Memory B cell (primary cell): ENCODE measurements at places on chromosomes 13 and 19.

DNA sequence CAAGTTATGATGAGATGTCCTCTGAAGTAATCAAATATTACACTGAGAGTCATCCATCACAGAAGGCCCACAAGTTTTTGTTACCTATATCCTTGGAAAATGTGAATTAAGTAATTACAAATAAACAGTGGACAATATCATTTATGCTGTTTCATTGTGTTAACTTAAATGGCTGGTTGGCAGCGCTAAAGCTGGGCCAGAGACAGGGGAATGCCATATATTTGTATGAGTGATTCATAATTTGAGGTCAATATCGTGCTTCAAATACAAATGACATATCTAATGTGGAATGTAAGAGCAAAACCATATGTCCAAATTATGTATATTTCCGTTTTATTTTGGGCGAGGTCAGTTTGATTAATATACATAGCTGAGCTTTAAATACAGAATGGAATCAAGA is 1556.2 kb downstream of the SLITRK5 start:
- no peak for DNase-seq

DNA sequence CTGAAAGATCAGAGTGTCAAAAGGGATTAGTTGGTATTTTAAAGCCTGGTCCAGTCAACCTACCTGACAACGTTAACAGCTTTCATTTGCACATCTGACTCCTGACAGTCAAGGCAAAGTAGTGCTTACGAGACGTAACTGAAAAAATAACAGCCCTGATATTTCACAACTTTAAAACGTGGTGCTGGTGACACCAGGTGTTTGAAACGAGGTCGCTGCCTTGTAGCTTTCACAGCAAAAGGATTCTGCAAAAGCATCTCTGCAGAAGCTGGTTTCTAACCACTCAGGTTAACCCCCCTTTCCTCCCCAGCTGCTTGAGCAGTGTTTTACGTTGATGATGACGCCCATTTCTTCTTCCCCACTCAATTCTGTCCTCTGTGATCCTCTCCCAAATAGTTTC is 23.3 kb downstream of the GGACT start:
- DNase-seq: no peak

- DNase-seq: no peak
Observed at GRCh38 chr19:52664461-52664860, 26.3 kb upstream of the ZNF83 start.

GRCh38 chr13:52160053-52160452 is 656 bp upstream of the NEK3 start:
- DNase-seq: no peak

DNA sequence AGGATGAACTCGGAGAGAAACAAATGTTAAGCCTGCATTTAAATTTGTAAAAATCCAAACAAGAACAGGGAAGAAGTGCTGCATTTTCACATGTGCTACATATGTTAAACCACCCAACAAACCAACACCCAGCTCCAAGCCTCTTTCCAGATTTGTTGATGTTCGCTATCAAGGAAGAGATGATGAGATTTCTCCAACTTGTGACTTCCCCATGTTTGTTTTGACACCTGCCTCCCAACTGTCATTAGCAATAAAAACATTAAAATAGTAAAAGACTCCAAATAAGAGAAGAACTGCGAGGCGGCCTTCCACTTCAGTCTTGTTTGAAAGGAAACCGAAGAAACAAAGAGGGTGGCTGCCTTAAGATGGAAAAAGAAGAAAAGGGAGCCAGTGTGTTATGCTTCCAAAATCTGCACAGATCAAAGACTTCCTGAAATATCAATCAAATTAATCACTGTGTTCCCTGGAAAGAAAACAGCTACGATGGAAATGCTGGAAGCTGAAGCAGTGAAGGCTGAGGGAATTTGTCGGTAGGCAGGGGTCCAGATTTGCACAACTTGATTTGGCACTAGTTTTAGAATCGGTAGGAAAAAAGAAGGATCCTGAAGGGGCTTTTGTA is 14.0 kb upstream of the GGACT start:
- DNase-seq: no peak

- no peak for DNase-seq
Observed at GRCh38 chr19:44875666-44876451, 15.2 kb upstream of the TOMM40 start.
